ENCODE measurements at places on chromosomes 5 and 9.

DNA sequence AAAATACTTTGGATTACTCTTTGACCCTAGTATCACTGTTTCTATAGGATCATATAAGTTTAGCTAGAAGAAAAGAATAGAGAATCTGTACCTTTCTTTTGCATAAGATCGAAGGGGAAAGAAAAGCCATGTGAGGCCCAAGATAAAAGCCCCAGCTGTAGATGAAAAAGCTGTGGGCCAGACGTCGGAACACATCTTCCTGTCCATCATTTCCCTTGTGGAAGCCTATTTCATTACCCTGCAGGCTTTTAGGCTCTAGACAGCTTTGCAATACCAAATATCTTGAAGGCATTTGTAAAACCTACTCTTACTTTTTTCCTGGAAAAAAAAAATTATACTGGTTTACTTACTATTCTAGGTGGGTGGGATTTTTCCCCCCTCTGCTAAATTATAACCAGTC is 10.0 kb downstream of the PALM2AKAP2 start:
- DNase-seq = no peak

- no peak for DNase-seq
These were observed 52.9 kb upstream of the FAM169A start for GRCh38 chr5:74919041-74919440.

- DNase-seq = no peak
These were observed 13.6 kb downstream of the NIPAL4 start for GRCh38 chr5:157473383-157474320.

DNA sequence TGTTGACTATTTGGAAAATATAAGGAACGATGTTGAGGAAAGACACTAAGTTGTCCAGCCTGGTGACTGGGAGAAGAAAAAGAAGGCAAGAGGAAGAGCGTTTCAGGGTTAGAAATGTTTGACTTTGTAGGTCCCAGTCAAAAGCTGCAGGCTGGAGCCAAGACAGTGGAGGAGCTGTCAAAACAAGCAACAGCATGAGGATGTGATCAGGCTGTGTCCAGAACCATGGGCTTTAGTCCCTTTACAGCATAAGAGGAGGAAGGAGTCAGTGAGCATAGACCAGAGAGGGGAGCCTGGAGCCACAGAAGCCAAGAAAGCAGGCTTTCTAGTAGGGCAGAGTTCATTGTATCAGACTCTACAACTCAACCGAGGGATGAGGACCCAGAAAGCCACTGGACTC is 658.5 kb downstream of the BNC2 start:
- DNase-seq = no peak

DNA sequence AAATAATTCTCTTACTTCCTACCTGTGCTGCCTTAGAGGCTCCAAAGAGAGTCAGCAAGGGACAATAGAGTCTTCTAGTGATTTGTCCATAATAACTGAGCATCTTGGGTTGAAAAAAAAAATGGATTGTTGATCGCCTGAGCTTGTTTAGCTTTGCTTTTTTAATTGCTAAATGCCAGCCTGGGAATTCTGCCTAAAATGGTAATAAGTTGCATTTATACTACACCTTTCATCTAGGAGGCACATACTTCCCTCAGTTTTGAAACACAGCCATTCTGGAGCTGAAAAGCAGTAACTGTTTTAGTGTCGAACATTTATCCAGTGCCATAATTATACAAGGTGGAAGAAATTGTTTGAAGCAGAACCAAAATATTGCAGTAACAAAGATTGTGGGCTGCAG is 421.3 kb downstream of the CAAP1 start:
- DNase-seq = no peak

DNA sequence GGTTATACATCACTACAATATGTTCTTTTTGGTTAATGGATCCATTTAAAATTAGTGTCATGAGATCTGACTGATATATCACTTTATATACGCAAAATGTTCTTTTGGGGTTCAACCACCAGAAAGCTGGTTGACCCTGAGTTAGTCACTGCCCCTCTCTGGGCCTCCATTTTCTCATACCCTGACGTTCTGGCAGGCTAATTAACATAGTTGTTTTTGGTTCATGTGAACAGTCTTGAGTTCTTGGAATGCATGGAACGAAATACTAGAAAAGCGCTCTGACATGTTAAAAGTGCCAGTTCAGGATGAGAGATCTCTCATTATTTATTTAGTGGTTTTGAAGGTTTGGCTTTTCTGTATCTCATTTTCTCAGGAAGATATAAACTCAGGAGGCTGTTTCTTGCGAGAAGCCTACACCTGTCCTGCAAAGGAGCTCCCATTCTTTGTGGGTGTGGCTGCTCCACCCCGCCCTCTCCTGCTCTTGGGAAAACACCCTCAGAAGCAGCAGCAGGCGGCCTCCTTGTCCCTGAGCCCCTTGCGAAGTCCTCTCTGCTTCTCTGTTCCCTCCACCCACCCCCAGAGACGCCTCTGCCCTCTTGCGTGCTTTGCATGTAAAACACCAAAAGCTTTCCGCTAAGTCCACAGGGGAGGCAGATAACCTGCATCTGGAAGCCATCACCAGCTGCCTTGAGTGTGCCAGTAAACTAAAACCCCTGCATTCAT is 302.4 kb upstream of the PANK3 start:
- DNase-seq = no peak

- DNase-seq = no peak
These were observed 303.6 kb downstream of the PIK3R1 start for GRCh38 chr5:68519143-68519542.

DNA sequence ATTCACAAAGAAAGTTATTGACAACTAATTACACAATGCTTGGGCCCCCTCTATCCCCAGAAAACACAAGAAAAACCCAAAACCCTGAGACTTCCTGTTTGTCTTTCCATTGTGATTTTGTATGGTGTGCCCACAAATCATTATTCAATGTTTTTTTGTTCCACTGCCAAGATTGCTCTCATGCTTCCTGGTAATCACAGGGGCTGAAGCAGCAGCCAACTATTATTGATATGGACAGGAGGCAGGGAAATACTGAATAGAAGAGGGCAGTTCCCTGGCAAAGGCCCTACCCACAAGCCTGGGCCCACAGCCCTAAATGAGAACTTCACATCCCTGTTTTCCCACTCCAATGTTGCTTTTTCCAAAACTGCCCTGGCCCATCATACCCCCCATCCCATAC is 21.5 kb upstream of the RFK start:
- DNase-seq = no peak

DNA sequence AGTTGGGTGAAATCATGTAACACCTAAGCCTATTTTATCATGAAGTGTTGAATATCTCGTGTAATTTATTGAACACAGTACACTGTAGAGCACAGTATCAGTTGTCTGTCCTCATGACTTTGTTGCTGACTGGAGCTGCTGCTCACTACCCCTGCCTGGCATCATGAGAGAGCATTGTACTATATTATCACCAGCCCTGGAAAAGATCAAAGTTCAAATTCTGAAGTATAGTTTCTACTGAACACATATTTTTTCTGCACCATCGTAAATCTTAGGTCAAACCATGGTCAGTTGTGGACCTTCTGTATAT is 169.3 kb upstream of the RAI14 start:
- no peak for DNase-seq

DNA sequence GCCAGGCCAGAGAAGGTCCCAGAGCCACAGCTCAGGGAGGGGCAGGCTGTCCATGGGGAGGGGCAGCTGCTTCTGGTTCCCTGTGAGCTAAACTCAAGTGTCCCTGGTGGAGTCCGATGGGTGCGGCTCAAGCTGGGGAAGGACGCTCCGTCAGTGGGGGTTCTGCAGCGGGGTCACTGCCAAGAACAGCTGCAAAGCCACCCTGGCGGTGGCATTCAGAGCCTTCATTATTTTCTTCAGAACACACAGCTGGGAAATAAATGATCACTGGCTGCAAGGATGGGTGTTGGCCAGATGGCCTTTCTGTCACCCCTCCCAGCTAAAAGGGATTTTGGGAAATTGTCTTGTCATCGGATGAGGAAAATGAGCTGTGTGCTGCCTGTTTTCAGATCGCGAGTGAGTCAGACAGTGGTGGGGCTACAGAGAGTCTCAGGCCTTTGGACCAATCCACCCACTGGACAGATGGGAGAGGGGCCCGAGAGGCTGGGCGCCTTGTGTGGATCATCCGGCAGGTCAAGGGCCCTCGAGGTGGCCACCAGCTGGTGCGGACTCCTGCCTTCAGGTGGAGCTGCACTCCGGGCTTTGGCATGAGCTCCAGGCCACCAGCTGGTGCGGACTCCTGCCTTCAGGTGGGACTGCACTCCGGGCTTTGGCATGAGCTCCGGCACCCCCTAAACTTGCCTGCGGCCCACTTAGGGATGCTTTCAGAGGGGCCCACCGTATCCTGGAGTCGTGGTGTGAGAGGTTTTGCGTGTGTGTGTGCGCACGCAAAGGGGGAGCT is 17.9 kb upstream of the GFPT2 start:
- no peak for DNase-seq

GRCh38 chr5:71693828-71694427 is 25.1 kb upstream of the CARTPT start:
- no peak for DNase-seq

DNA sequence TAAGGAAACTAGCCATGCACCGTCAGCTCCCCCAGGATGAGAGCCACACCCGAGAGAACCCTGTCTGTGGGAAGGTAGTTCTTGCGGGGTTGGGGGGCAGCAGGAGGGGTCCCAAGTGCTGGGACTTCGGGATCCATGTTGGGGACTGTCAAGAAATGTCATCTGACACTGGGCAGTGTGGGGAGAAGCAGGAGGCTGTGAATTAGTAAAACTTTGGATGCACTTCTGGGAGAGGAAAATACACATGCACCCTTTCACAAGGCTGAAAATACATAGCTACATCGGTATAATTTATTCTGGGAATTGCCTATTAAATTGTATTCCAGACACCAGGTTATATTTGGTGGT is 109.6 kb upstream of the RPS23 start:
- no peak for DNase-seq

GRCh38 chr5:119049824-119050449 is 20.9 kb upstream of the DMXL1 start:
- DNase-seq = no peak

DNA sequence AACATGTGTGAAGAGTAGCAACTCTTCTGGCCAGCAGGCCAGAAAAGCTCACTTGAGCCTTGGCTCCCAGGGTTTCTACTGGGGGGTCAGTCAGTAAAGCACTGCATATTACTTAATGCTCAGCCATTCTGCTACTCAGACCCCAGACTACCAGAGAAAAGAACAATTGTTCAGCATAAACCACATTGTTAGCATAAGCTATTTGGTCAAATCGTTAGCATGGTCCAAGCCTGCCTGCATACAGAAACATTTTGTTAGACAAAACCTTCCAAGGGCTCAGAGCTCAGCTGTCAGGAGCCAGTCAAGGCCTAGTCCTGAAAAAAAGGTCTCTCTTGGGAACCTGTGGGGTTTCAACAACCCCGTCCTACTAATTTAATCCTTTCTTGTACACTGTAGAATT is 449.3 kb downstream of the PRR16 start:
- DNase-seq = no peak

GRCh38 chr5:39449591-39449990 is 24.8 kb upstream of the DAB2 start:
- no peak for DNase-seq

DNA sequence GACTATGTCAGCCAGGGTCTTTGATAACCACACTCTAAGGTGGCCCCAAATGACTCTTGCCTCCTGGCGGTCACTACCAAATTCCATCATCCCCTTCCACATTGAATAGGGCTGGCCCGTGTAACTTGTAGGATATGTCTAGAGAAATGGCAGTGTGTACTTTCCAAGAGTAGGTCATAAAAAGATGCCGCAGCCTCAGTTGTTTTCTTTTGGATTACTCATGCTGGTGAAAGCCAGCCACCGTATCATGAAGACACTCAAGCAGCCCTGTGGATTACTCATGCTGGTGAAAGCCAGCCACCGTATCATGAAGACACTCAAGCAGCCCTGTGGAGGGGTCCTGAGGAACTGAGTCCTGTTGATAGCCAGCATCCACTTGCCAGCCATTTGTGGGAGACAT is 172.0 kb upstream of the TBC1D2 start:
- no peak for DNase-seq

DNA sequence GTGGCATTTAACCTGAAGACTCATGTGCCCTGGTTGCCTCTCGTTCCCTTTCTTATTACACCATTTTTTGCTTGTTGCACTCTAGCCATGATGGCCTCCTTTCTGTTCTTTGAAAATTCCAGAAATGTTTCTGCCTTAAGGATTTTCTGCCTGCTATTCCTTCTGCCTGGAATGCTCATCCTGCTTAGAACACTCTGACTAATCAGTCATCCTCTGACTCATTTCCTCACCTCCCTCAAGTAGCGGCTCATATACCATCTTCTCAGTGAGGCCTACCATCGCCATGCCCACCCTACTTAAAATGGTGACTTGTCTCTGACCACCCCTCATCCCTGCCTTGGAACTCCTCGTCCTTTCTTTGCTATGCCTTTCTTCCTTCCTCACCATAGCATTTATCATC is 68.8 kb downstream of the KIF4B start:
- no peak for DNase-seq

DNA sequence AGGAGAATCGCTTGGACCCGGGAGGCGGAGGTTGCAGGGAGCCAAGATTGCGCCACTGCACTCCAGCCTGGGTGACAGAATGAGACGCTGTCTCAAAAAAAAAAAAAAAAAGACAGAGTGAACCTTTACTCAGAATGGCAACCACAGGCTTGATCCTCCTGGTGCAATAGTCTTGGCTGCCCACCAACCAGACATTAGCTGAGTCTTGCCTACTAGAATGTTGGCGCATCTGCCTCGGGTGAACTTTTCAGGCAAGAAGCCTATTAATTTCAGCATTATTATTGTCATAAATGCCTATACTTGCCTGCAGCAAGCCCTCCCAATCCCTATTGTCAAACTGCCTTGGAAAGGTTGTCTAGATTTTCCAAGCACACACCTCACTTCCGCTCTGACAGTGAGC is 4.2 kb downstream of the SERINC5 start:
- DNase-seq = no peak

DNA sequence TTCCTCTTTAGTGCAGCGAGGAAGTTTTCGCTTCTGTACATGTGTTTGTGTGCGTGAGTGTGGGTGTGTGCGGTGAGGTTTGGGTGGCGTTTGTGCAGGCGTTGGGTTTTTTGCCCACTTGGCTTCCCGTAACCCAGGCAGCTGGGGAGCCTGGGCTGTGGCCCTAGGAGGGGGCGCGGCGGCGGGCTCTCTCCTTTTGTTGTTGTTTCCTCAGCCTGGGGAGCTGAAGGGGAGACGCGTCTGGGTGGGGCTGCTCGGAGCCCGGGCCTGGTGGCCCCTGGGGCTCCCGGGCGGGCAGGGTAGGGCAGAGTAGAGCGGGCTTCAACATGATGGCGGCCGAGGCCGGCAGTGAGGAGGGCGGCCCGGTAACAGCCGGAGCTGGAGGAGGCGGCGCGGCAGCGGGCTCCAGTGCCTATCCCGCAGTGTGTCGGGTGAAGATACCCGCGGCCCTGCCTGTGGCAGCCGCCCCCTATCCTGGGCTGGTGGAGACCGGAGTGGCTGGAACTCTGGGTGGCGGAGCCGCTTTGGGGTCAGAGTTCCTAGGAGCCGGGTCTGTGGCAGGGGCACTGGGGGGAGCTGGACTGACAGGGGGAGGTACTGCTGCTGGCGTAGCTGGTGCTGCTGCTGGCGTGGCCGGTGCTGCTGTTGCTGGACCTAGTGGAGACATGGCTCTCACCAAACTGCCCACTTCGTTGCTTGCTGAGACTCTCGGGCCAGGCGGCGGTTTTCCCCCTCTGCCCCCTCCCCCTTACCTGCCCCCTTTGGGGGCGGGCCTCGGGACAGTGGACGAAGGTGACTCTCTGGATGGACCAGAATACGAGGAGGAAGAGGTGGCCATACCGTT is 665 bp downstream of the RASA1 start:
- DNase-seq = peak; percentile 18

Measured in activated CD4-positive, CD25-positive, alpha-beta regulatory T cell treated with anti-CD3 and anti-CD28 coated beads, Interleukin-2, amount 50 U/mL, for 16 hours (primary cell).